Activated CD8-positive, alpha-beta memory T cell treated with anti-CD3 and anti-CD28 coated beads for 48 hours (primary cell): ENCODE measurements at places on chromosomes 16 and 17.

GRCh38 chr16:19522397-19522732, 467 bp upstream of the GDE1 start:
- DNase-seq, result no peak

DNA sequence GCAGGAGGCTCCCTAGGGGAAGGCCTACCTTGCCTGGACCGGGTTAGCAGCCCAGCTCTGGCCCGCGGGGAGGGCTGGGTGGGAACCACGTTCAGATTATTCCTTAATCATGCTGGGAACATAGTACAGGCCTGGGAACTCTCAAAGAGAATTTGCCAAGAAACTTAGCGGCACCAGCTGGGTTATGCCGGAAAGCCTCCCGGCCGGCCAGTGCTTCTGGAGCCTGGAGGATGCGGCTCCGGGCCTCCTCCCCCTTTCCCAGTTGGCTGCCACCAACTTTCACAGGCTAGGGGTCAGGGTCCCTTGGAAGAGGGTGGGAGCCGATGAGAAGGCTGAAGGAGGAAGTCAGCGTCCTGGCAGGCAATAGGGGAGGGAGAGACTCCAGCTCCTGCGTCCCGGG, 10.8 kb downstream of the NGFR start:
- DNase-seq, result no peak

DNA sequence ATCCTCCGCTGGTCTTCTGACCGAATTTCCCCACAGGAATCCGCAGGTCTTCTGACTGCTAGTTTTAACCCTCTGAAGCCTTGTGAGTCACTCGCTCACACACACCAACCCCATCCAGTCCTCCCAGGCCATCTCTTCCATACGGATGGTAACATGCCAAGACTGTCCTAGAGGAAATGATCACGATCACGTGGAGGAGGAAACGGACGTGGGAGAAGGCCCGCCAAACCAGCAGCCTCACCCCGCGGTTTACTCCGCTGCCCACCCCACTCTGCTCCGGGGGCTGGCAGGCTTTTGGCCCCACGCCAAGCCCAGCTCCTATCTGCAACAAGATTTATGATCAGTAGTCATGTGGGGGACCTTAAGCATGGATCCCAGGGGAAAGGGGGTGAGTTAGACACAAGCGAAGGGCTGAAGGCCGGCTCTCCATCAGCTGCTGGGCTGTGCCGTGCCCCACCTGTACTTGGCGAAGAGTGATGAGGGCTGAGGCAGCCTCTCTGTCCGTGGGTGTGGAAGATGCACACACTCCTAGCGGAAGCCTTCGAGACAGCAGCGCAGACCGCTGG, 1.5 kb upstream of the FAAP100 start:
- DNase-seq, result no peak

DNA sequence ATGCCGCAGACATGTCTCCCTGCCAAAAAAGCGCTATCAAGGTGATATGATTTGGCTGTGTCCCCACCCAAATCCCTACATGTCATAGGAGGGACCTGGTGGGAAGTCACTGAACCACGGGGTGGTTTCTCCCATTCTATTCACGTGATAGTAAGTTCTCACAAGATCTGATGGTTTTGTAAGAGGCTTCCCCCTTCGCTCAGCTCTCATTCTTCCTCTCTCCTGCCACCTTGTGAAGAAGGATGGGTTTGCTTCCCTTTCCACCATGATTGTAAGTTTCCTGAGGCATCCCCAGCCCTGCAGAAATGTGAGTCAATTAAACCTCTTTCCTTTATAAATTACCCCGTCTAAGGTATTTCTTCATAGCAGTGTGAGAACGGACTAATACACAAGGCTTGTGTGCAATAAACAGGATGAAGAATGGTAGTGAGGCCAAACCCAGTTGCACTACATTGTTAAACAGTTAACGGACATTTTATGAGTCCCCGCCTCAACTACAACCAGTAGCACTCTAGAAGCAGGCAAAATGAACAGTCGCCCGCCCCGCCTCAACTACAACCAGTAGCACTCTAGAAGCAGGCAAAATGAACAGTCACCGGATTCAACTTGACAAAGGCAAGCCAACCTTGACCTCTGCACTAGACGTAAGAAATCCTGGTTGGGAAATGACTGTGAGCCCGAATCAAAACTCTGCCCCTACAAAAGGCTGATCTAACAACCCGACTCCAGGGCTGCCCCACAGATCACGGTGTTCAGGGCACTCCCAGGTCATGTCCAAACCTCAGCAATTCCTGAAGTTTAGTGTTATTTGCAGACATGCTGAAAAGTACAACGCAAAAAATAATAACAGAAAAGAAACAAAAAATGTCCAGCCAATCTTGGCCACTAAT, 26.3 kb downstream of the VPS53 start:
- DNase-seq, result no peak

DNA sequence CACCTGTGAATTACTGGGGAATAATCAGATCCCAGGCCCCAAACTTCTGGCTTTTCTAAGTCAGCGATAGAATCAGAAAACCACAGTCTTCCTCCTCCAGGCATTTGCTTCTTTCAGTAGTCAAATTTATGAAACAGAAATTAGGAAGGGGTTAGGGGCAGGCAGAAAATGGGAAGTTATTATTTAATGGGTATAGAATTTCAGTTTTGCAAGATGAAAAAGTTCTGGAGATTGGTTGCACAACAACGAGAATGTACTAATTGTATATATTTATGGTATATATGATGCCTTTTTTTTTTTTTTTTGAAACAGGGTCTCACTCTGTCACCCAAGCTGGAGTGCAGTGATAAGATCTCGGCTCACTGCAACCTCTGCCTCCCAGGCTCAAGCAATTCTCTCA, 23.5 kb downstream of the ORC6 start:
- no peak for DNase-seq

GRCh38 chr17:65633988-65634387, 72.5 kb upstream of the AXIN2 start:
- no peak for DNase-seq

DNA sequence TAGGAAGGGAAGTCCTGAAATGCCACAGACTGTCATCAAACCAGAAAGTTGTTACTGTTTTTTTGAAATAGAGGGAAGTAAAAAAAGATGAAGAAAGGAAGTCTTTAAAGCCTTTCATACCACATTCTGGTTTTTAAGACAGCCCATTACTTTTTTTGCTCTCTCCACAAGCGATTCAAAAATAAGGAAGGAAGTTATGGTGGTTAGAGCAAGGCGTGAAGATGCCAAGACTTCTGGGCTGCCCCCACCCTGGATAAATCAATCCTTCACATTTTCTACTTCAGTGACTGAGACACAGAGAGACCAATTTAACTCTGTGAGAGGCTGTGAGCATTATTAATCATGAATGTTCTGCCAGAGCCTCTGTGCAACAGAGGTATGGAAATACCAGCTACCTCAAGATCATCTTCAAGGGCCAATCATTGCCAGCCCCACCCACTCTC, 82.3 kb upstream of the BCAR1 start:
- no peak for DNase-seq

GRCh38 chr17:34397265-34397664, 34.2 kb upstream of the CCL1 start:
- no peak for DNase-seq

- DNase-seq, result no peak
Observed at GRCh38 chr17:67272312-67273047, 27.5 kb upstream of the HELZ start.

DNA sequence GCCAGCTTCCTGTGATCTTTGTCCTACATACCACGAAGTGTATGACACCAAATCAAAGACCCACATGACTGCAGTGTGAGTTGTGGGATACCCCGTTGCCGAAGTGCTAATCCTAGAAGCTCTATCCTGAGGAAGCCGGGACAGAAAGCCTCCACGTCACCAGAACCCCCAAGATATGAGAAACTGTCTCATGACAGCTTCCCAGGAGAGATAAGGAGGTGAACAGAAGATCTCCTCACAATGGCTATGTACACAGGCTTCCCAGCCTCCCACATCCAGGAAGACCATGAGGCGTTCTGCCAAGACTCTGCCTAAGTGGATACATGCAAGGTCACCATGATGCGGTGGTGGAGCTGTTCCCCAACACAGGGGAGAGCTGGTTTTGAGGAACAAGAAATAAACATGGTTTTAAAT, 37.1 kb downstream of the TRIM25 start:
- DNase-seq, result no peak

DNA sequence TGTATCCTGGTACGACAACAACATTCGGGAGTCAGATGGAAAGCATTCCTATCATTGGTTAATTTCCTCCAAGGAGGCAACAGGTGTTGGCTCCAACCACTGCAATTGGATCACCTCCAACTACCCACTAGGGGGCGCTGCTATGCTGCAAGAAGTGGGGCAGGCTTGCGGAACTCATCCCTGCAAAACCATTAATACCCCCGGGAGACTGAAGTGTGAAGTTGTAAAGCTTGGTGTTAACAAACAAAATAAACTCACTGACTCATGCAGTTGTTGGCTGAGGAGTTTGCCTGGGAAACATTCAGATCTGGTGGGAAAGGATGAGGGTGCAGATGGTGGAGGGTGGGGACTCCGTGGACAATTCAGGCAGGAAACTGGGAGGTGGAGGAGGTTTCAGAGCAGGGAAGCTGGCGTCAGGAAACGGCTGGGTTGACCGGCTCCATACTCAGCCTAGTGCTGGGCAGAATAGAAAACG, 84.9 kb downstream of the HS3ST2 start:
- DNase-seq, result peak; percentile 11
